ENCODE measurements at places on chromosomes 5 and 9.

- DNase-seq: no peak
These were observed 3.9 kb upstream of the ISL1 start for GRCh38 chr5:51379331-51379700.

DNA sequence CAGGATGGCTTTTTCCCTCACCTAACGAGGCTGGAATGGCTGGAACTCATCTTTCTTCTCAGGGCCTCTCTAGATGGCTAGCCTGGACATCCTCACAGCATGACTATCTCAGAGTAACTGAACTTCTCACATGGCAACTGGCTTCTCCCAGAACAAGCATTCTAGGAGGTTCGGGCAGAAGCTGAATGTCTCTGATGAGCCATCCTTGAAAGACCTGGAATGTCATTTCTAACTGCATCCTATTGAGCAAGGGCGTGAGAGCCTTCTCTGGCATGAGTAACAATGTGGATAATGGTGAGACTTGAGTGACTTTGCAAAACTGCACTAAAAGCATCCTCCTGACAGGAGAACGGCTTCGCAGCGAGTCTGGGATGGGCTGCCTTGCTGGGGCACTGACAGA, 487.7 kb downstream of the MAT2B start:
- DNase-seq: no peak

DNA sequence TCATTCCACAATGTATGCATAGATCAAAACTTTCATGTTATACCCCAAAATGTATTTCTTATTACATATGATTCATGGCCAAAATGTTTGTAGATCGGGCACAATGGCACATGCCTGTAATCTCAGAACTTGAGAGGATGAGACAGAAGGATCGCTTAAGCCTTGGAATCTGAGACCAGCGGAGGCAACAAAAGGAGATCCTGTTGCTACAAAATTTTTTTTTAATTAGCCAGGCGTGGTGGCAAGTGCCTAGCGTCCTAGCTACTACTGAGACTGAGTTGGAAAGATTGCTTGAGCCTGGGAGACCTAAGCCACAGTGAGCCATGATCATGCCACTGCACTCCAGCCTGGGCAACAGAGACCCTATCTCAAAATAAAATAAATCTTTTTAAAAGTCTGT, 89.9 kb downstream of the MAPKAP1 start:
- DNase-seq: no peak

DNA sequence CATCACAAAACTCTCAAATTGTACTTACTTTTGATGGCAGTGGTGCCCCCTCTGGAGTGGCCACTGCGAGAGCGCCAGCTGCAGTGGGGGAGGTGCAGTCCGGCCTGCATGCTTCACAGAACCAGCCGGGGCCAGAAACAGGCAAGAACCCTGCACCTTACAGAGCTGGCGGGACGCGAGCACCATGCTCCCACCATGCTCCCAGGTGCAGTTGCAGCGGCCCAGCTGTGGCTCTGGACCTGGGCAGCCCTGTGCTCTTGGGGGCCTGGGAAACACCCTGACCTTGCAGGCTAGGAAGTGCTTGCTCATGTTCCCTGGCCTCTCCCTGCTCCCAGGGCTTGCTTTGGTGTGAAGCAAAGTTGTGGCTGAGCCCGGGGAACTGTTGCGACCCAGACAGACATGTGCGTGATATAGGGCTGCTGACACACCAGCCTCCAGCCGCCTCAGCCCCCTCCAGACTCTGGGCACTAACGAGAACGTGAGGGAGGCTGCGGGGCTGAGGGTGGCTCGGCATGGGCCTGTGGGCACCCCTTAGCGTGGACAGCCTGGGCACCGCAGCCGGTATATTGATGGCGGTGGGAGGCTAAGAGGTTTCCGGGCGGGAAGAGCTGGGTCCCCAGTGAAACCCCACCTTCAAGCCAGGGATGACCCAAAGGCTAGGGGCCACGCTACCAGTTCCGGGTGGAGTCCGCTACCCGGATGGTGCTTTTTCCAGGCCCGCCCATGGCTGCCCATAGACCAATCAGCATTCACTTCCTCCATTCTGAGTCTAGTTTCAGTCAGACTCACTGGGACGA, 1809.9 kb upstream of the ACO1 start:
- no peak for DNase-seq

- DNase-seq: no peak
These were observed 205.4 kb upstream of the PCSK5 start for GRCh38 chr9:75685062-75685461.

- no peak for DNase-seq
These were observed 45.9 kb upstream of the PHYKPL start for GRCh38 chr5:178278358-178279023.

DNA sequence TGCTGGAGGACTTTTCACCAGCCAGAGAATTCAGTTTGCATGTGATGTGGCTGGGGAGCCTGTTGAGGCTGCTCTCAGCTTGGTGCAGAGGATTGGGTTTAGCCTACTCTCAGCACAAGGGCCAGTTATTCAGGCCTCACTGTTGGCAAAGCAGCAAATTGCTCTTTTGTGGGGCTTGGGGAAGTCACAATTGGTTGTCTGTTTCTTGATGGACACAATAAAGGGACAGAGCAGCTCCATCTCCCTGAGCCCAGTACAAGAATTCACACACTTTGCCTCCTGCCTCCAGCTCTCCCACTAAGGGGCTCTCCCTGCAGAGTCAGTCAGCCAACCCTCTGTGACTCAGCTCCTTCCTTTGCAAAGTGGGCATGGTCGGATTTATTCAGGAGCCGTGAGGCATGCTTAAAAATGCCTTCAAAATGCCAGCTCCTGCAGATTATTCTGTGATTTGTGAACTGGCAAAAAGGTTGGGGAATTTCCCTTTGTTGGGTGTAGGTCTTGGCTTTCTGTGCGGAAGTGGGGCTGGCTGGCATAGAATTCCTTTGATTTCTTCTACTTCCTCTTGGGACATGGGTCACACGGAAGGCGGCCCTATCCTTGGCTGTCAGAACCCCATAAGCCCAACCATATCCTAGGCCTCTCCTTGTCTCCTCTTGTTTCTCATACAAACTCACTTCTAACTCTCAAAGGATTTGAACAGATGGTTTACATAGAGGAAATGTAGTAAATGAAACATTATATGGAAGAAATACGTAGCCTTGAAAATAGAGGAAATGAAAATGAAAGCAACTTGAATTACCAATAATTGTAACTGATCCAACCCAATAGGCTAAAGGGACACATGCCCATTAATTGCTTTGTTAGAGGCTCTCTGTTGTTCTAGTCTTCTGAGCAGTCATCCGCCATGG, 118.7 kb upstream of the CD180 start:
- no peak for DNase-seq

DNA sequence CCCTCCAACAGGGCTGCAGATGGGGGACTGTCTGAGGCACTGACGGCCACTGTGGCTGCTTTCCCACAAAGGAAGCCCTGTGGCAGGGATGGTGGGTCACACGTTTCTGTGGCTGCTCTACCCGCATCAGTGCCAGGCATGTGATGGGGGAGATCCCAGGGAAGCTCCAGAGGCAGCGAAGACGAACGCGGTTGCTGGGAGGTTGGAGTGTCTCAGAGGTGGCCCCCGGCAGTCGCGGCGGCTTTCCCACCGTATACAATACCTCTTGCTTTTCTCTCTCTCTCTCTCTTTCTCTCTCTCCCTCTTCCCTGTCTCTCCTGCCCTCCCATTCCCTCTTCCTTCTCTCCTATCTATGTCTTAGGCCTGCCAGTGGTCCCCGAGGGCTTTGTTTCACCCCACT, 56.7 kb downstream of the CYFIP2 start:
- no peak for DNase-seq

GRCh38 chr5:6508931-6509330, 60.3 kb downstream of the UBE2QL1 start:
- DNase-seq: no peak

DNA sequence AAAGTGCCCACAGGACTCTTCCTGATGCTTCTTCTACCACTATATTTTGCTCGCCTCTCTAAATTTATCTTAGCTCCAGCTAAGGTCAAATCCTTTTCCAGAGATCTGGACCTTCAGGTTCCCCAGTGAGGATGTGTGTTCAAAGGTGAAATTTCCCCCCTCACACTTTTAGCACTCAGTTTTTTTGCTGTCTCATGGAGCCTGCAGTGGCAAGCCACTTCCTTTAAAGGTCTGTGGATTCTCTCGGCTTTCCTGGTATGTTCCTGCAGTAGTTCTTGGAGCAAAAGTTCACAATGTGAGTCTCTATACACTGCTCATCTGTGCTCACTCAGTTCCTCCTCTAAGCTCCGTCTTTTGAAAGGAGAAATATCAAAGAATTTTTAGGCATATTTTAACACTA, 181.4 kb downstream of the LURAP1L start:
- DNase-seq: no peak

GRCh38 chr5:68344447-68345111, 129.0 kb downstream of the PIK3R1 start:
- no peak for DNase-seq

DNA sequence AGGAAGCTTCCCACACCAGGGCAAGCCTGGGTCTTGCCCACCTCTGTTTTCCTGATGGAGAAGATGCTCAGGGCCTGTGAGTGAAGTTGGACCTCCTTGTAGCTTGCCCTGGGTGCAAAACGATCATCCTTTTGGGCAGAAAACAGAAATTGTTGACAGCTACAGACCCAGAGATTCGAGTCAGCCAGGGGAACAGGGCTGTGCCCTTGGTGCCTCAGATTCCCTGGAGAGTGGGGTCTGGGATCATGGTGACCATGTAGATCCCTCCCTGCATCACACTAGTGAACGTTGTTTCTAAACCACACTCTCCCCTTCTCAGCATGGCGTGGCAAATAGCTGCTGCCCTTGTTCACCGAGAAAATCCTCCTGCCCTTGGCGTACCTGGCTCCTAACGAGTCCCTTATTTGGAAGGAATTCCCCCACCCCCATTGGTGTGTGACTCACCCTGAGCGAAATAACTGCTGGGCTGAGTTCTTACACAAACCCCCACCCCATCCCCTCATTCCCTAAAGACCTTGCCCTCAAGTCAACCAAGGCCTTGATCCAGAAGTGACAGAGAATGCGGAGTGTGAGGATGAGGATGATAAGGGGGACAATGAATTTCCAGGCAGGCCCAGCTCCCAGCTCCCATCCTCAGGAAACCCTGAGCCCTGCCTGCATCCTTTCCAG, 1.1 kb upstream of the DCANP1 start:
- DNase-seq: no peak

- no peak for DNase-seq
These were observed 64.9 kb upstream of the TJP2 start for GRCh38 chr9:69109152-69109551.

DNA sequence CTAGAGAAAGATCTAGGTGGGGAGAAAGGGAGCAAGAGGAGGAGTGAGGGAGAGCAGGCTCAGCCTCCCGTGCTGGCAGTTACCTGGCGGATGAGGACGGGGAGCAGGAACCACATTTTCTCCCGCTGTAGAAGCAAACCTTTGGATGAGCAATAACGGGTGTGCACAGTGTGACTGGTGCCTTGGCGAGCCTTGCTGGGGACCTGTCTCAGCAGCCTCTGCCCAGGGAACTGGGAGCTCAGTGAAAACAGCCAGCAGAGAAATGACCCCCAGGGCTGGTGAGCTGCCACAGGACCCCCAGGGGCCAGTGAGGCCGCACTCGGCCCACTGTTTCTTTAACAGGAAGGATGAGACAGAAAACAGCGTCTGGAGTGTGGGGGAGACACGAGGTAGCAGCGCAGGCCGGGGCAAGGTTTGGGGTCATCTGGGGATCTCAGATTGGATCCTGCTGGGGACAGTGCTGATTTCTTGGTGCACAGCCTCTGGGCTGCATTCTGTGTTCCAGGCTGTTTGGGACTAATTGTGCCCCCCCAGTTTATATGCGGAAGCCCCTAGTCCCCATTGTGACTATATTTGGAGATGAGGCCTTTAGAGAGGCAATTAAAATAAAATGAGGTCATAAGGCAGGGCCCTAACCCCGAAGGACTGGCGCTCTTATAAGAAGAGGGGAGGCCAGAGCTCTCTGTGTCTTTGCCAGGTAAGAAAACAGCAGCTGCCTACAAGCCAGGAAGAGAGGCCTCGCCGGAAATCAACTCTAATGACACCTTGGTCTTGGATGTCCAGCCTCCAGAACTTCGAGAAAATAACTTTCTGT, 118.8 kb upstream of the PHYKPL start:
- DNase-seq: no peak

DNA sequence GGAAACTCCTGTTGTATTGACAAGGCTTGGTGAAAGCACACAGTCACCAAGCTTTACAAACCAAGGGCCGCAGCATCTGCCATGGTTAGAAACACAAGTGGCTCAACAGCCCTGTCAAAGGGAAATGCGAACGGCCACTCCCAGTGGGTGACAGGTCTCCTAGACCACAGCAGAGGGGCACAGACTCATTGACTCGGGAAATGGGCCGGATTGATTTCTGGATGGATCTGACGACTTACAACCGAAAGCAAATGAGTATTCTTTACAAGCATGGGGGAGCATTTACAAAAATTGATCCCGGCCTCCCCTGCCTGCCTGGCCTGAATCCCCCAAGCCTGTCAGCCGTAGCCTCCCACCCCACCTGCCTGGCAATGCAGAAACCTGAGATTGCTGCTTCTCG, 48.2 kb downstream of the ADAMTS2 start:
- no peak for DNase-seq

DNA sequence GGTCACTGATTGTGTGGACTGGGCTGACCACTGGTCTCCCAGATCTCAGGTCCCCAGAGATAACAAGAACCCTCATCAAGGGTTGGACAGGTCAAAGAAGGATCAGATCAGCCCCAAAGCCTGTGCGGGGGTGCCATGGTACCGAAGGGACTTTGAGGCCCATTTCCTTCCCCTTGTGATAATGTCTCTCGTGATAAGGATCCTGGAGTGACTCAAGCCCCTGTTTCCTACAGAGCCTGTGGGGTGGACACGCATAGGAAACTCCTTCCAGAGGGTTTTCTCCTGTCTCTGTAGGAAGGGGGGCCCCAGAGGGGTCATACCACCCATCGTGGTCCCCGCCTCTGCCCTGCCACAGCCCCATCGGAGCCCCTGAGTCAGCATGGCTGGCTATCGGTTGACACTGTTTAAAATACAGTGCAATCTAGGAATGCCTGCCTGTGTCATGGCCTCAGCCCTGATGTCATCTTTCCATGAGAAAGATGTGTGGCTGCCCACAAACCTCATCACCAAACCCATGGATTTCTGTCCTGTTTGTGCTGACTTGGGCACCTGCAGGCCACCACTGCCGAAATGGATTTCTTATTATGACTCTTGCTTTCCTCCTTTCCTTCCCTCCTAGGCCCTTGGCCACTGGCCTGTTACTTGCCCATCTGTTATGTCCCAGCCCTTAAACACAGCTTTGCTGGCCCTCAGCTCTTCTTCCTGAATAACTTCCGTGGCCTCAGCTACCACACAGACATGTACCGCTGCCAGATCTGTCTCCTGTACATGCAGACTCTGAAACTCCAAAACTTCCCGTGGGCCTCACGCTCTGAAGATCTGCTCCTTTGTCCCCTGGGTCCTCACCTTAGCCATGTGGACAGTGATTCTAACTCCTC, 2.9 kb upstream of the CSF2 start:
- no peak for DNase-seq
